ENCODE measurements at places on chromosomes 4 and X.

DNA sequence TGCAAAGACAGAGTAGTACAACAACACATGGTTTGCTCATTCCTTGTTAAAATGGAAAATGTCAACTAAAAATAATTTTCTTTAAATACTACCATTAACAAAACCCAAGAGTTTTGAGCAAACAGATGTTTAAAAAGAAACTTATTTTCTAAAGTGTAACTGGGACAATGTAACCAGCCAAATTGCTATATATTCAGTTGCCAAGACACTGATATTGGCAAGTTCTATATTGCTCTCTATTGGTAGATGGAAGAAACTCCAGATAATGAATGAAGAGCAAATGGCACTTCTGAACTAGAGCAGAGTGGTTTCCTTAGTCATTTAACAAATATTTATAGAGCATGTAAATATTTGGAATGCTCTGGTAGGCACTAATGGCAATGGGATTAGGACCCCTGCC is 966.2 kb downstream of the RPA4 start:
- DNase-seq: no peak

GRCh38 chr4:860561-860960 is 34.6 kb upstream of the CPLX1 start:
- DNase-seq: no peak

DNA sequence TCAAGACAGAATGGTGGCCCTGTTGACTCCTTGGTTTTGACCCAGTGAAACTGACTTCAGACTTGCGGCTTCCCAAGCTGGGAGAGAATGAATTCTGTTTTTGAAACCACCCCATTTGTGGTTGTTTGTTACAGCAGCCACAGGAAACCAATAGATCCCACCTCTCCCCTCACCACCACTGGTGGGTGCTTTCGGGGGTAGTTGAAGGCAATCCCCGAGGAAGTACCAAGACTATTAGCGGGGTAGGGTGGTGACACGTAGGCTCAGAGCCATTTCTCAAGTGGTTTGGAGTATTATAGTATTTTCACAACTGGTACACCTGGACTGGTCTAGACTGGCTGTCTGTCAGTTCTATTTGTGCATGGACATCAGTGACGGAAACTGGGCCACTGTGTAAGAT is 189.1 kb upstream of the RBPJ start:
- peak; percentile 56 for DNase-seq

DNA sequence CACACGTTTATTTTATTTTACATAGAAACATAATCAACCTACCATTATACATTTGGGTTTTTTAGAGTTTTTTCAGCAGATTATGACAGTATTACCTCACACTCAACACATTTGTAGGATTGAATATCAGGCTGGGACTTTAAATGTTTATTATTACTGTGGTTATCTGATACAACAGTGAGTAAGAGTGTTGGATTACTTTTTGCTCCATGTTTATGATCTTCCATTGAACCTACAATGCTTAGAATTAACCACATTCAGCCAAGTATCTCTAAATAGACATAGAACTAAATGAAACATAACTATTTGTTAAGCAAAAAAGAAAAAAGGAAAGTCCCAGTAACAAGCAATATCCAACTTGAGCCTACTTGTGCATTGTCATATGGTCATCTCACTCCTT is 607.4 kb upstream of the PITX2 start:
- DNase-seq: no peak

DNA sequence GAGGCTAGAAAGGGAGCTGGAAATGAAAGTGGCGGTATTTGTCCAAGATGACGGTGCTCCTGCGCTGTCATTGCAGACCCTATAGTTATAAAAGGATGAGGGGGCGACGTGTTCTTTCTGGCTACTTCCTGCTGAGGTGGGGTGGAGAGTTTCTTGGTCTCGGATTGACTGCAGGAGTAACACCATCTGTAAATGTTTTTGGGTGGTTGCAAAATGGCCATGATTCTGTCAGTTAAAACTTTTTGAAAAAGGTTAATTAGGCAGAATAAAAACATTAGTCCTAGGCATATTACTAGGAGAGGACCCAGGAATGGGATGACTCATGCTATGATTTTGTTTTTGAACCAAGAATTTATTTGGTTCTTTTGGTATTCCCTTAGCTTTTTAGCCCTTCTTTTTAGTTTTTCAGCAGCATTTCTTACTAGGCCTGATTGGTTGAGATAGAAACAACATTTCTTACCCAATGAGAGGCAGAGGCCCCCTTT is 53.1 kb downstream of the USP11 start:
- peak; percentile 13 for DNase-seq

DNA sequence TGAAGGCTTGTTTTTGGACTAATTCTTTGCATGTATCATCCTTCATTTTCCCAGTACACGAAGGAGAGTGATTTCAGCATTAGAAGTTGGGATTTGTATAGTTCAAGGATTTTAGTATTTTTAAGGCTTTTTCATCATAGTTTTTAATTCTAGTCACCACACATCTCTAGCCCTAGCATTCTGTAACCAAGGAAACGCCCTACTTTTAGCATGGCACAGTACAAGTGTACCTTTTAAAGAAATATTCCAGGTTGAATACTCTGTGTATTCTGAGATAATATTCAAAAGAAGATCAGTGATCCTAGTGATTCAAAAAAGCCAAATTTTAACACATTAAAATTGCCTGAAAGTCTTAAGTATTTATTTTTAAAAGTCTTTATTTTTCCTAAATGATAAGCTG is 150.5 kb downstream of the RAP1GDS1 start:
- DNase-seq: no peak

DNA sequence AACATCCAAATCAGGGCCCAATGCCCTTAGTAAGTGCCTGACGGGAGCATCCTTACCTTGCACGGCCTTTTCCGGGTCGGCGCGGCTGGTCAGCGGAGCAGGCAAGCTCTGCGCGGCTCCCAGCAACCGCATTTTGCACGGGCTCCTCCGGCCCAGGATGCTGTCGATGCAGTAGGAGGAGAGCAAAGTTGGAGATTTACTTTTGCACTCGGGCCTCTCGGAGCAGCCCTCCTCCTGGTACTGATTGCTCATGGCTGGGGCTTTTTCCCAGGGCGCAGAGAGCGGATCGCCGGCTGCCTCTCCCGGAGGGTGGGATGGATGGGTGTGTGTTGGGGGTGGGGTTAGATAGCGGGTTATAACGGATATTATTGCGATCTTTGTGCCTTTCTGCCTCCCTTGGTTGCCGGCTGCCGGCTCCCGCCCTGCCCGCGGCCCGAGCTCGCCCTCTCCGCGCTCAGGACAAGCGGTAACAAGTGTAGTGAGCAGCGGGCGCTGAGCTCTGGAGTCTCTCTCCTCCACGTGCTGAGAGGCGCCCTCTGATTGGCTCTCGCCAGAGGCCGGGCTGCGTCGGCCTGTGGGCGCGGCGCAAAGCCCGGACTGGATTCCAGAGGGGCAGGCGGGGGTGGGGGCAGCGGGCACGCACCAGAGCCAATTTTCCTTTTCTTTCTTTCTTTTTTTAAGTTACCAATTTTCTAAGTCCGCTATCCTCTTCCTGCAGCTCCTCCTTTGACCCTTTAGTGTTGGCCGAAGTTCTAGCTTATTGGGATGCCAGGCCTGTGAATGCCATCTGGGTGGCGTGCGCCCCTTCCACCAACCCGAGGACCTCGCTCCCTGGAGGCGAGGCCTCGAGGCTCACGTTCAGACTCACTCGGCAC is at the start of gene ARX:
TSS of gene ARX (minus strand) at position 480 of the 875 bp plus-strand sequence. CDS start at position 252, 228 bp downstream.
- DNase-seq: peak; percentile 60

- no peak for DNase-seq
Observed at GRCh38 chr4:156594624-156595023, 377.0 kb downstream of the PDGFC start.

DNA sequence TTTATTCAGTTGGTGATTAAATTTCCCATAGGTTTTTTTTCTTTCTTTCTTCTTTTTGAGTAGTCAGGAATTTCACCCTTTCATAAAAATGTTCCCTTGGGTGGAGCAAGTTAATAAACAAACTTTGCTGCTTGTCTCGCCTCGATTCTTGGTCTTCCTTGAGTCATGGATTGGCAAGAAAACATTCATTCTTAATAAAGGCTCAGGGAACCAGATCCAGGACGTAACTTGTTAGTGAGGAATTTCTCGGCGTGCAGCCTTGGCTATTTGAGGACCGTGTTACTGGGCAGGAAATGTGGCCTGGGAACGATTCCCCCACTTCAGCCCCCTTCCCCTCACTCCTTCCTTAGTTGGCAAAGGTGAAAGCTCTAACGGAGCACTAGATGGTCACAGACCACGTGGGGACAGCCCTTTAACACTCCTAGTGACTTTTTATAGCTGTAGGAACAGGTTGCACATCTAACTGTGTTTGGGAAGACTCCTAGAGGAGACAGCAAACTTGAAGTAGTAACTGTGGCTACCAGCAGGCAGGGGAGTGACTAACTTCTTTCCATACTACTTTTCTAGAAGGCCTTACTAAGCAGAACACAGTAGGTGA is 106.8 kb downstream of the UCHL1 start:
- DNase-seq: no peak

DNA sequence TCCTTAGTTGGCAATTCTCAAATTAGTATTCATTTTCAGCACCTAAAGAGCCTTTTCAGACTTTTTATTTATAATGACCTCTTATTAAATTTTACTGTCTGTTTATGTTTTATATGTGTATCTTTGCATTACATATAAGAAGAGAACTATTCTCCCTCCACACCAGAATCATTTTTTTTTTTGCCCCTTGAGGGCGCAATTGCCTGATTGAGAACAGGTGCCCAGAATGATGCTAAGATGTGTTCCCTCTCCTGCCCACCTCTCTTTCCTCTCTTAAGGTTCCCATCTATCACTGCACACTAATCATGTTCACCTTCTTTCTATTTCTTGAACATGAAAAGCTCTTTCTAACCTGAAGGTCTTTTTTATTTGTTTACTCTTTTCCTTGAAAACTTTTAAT is 44.2 kb upstream of the ADAM29 start:
- no peak for DNase-seq

DNA sequence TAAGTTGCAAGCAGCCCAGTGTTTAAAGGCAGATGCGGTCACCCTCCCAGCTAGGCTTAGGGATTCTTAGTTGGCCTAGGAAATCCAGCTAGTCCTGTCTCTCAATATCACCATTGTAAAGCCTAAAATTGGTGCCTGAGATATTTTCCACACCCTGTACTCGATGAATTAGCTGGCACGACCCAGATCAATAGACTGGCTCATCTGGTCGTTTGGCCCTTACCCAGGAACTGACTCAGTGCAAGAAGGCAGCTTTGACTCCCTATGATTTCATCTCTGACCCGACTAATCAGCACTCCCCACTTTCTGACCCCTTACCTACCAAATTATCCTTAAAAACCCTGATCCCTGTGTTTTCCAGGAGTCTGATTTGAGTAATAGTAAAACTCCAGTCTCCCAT is 384.9 kb upstream of the SLC7A11 start:
- DNase-seq: no peak

- DNase-seq: no peak
Observed at GRCh38 chr4:148396986-148397673, 45.1 kb downstream of the NR3C2 start.

DNA sequence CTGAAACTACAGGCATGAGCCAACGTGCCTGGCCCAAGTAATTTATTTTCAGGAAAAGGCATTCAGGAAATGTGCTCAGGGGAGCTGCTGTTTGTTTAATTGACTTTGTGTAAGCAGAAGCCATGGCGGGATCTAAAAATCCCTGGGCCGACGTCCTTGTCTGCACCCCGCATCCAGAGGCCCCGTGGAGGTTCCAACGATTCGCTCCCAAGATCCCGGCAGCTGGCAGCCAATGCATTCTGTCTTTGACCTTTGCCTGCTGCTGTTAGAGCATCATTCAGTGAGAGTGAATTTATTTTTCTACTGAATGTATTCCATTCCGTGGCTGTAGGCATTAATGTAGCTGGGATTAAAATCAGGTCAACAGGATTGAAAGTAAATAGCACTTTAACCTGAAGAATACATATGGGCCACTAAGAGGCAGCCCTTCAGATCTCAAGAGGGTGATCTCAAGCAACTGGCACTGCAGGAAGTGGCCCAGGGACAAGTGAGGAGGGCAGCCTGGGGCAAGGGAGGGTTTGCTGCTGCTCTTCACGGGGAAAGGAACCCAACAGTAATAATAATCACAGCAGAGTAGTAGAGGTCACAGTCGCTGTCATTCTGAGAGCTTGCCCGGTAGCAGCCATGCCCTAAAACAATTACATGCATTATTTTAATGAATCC is 75.2 kb downstream of the PSAPL1 start:
- no peak for DNase-seq

DNA sequence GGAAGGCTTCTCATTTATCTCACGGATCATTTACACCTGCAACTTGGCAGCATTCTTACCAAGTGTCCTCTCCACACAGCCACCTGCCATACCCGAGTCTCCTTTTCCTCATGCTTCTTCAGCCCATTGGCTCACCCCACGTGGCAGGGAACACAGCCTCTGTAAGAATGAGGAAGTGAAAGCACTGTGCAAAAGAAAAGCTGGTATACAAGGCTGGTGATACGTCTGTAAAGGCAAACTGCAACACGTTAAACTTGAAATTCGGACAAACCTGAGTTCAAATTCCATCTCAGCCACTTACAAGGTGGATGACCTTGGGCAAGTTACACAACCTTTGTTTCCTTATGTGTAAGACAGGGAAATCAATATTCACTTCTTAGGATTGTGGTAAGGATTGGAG is 164.0 kb upstream of the RASGEF1B start:
- DNase-seq: no peak

DNA sequence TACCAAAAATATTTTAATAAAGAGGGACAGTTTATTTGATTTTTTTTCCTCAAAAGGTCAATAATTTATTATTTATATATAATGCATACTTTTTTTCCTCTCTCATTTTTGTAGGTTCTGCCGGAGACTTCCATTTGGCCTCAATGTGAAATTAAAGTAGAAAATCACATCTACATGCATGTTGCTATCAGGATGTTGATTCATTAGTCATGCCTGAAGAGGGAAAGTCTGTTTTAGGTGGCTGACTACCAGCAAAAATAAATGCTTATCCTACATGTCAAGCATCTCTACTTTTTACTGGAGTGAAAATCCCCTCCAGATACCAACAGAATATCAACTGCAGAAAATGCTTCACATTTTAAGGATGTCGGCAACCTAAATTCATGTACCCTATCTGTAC is 41.5 kb downstream of the KIAA0232 start:
- no peak for DNase-seq

DNA sequence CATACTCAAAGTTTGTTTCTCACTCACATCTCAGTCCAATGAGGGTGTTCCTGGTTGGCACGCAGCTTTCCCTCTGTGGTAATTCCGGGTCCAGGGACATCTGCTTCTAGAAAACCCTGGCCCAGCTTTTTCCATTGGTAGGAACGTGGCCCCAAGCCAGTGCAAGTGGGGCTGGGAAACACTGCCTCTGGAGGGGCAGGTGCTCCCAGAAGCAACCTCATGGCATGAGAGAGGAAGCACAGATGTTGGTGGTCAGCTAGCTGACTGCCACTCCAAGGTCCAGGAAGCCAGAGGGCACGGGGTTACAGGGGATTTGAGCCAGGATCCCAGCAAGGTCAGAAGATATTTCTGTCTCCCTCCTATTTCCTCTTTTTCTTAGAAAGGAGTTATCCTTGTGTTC is 47.5 kb downstream of the DCTD start:
- DNase-seq: no peak

GRCh38 chrX:129925305-129926092 is 19.5 kb downstream of the UTP14A start:
- DNase-seq: peak; percentile 76

GRCh38 chr4:23161787-23162186 is 469.1 kb downstream of the GBA3 start:
- DNase-seq: no peak

GRCh38 chrX:21996872-21997455 is 35.2 kb upstream of the PHEX start:
- no peak for DNase-seq

All from activated CD4-positive, alpha-beta memory T cell treated with anti-CD3 and anti-CD28 coated beads for 36 hours (primary cell).